ENCODE measurements at places on chromosomes 7 and 10.

- DNase-seq = no peak
Observed at GRCh38 chr10:83343676-83344075, 795.6 kb upstream of the GHITM start.

GRCh38 chr10:106111246-106111645, 1053.3 kb downstream of the SORCS1 start:
- DNase-seq = no peak

DNA sequence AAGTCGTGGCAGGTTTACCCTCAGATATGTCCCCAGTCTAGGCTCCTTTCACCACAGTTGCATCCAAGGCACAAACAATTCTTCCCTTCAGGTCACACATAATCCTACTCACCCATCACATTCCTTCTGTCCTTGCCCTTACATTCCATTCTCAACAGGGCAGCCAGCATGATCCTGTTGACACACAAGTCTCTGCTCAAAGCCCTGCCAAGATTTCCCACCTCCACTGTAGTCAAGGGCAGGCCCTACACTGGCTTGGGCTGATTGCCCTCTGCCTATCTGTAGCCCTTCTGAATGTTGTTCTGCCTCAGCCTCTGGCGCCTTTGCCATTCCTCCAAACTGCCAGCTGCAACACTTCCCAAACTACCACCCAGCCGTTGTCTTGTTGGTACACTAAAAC, 187.9 kb upstream of the AKR1E2 start:
- DNase-seq = no peak

GRCh38 chr7:69105092-69105491, 493.2 kb upstream of the AUTS2 start:
- no peak for DNase-seq

DNA sequence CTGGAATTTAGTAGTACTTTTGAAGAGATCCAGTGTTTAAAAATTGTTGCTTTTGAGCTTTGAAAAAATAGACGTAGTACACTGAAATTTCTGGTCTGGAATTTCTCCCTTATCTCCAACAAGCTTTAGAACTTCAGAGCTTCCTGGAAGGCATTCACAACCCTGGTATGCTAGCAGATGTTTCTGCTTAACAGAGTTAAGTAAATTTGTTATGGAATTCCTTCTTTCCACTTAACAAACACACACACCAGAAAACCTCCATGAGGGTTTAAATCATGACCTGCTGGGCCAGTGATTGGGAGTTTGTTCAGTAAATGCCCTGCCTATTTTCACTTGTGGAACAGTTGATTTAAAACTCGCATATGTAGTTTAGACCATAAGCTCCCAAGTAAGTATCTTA, 13.7 kb downstream of the ASB15 start:
- peak; percentile 60 for DNase-seq

- DNase-seq = no peak
Observed at GRCh38 chr7:23264916-23265458, 18.4 kb downstream of the GPNMB start.

DNA sequence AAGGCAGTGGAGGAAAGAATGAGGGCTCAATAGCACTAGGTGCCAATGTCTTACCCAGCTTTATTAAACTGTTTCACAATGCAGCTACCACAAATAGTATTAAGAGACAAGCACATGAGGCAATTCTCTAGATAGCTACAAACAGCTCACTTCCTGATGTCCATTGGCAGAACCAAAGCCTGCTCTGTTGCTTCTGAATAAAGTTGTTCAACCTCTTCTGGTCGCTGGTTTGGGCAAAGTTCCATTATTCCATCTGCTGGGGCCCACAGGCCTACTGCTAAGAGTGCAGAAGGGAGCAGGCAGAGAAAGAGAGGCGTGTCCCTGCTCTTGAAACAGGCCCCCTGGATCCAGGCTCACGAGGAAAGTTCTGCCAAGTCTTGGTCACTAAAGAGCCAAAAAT, 173.9 kb downstream of the ZNF438 start:
- no peak for DNase-seq

- DNase-seq = no peak
Observed at GRCh38 chr10:133326745-133327650, 9.7 kb downstream of the CALY start.

- no peak for DNase-seq
Observed at GRCh38 chr7:128815289-128815942, 14.8 kb upstream of the FLNC start.

- DNase-seq = no peak
Observed at GRCh38 chr7:20064181-20064970, 152.8 kb downstream of the MACC1 start.

DNA sequence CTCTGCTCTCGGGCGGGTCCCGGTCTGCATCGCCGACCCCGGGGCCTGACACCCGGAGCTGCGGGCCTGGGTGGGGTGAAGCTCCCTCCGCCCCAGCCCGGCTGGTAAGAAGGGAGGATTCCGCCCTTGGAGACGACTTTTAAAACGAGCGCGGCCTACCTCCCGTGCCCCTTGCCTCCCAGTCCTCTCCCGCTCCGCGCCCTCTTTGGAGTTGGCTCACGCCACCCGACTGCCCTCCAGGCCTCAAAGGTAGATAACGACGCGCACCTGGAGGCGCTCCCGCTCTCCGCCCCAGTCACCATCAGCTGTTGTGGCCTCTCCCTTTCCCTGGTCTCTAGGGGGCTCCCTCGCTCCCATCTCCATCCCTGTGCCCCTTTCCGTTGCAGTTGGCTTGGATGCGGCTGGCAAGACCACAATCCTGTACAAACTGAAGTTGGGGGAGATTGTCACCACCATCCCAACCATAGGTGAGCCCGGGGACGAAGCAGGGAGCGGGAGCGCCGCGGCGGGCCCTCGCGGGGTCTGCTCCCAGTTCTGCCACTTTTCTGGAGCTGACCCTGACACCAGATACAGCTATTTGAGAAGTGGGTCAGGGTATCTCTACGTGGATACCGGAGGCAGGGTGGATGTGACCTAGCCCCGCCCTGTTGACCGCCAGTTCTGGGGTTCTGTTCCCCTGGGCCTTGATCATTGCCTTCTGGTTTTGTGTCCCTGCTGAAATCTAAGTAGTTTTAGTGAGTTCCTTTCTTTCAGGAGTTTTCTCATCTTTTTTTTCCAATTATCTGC, 679 bp downstream of the ARF5 start:
- DNase-seq = peak; percentile 94

DNA sequence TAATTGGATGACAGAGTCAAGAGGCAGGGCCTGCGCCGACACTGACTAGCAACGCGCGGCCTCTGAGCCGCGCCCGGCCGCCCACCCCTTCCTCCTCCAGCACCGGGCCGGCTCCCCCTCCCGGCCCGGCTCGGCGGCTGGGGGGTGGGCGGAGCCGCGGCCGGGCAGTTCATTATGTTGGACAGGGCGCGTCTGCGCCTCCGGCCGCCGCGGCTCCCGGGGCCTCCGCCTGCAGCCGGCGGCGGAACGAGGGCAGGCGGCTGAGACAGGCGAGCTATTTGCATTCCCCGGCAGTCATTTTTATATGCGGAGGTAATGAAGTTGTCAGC, 106.7 kb downstream of the SNX10 start:
- DNase-seq = peak; percentile 97

DNA sequence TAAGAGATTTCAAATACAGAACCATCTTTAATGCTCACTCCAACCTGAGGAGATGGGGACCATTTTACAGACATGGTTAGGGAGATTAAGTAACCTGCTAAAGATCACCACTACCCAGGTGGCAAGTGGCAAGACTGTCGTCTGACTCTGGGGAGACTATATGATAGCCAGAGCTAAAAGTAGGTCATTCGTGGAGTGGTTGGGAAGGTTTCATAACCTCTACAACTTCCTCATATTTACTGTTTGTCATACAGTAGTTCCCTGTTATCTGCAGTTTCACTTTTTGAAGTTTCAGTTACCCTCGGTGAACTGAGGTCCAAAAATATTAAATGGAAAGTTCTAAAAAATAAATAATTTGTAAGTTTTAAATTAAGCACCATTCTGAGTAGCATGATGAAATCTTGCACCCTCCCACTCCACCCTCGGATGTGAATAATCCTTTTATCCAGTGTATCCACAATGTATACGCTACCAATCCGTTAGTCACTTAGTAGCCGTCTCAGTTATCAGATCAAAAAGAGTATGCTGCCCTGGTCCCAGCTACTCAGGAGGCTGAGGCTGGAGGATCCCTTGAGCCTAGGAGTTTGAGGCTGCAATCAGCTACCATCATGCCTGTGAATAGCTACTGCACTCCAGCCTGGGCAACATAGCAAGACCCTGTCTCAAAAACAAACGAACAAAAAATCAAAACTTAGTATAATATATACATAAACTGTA, 14.9 kb upstream of the LGI1 start:
- DNase-seq = no peak

DNA sequence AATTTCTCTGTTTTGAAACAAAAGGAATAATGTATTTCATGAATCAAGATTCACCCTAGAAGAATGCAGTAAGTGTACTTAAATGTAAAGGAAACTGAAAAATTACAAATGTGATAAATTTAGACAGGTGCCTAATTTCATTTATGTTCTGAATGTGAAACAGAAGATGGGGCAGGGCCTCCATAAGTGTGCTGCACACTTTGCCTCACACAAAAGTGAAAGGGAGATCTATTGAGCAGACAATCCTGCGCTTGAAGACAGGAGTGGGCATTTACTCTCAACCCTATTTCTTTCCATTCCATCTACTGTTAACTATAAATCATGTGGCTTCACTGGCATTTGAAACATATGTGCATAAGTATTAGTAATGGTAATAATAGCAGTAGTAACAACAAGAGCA, 36.2 kb downstream of the GNG11 start:
- no peak for DNase-seq

DNA sequence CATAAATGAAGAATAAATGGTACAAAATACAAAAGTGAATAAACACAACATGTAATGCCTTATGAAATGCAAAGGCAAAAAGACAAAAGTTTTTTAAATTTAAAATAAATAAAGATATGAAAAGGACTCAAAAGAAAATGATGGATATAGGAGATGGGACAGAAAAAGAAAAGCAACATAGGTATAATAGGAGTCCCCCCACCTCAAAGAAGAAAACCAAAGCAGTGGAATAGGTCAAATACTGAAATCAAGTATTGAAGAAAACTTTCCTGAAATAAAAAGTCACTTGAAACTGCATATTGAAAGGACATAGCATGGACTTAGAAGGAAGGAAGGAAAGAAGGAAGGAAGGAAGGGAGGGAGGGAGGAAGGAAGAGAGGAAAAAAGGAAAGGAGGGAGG, 110.0 kb upstream of the FAM204A start:
- DNase-seq = no peak

DNA sequence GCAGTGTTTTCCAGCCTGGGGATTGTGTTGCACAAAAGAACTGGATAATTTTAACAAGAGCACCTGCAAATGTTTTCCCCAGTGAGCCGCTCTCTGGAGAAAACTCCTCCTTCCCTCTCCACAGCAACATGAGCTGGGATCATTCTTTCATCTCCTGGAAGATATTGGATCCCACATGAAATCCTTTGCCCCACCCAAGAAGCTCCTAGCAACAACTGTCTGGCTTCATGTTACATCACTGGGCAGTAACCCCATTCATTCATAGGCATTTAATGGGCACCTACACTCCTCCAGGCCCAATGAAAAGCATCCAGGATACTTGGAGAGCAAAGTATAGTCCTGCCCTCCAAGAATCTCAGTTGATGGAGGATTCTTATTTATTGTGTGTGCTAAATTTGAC, 27.2 kb downstream of the LSM5 start:
- DNase-seq = no peak

GRCh38 chr10:116198676-116199035, 74.3 kb downstream of the GFRA1 start:
- no peak for DNase-seq

DNA sequence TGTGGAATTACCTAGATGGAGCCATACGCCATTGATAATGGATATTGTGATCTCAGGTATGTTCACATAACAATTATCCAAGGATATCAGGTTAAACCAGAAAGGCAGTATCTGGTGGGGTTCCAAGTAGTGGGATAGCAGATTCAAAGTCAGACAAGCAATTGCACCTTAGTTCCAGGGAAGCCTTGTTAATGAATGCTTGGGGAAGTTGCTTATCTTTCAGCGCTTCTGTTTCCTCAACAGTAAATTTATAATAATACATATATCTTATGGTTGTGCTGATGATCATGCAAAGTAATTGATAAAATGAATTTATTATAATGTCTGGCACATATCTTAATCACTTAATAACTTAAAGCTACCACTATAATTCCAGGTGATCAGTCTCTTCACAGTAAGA, 290.9 kb downstream of the SUGCT start:
- no peak for DNase-seq

DNA sequence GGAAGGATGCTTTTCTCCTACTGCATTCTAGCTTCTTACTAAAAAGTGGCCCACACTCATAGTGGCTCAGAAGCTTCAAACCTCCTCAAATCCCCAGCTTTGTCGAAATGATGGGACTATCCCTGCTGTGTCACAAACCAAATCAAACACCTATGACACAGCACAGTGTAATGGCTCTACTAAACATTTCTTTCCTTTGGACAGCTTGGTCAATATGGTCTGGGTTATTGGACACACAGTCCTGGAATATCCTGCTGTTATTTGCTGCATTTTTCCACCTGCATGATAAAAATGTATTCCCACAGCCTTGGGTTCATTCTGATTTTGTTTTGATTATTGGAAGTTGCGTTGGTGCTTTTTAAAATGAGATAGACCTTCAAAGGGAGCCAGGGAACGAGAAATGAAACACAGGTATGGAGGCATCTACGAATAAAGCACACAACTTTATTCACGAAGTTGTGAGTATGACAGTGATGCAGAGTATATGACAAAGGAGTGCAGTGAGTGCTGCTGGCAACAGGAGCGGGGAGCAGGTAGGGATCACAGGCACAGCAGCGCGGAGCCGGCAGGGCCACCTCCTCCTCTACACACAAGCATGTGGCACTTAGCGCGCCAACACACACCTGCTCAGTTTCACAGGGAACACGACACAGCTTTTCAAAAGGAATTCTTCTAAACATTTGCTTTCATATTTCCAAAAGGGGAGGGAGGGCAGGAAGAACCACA, 26.5 kb upstream of the AFAP1L2 start:
- DNase-seq = no peak

DNA sequence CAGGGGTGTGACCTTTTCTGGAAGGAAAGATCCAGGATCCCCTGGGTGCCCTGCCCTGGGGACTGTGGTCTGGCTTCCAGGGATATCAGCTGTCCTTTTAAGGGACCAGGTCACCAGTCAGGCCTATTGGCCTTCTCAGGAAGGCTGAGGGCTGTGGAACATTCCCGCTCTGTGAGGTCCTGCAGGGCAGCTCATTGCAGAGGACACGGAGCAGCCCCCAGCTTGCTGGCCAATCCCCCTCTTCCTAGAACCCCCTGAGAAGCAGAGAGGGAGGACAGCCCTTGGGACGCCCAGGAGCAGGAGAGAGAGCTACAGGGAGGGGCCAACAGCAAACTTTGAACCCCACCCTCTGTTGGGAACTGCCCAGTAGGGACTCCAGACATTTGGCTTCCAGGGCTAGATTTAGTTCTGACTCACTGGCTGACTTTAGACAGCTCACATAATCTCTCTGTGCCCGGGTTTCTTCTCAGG, 67.9 kb upstream of the COL13A1 start:
- DNase-seq = no peak

GRCh38 chr10:32340596-32341180, 6.3 kb downstream of the EPC1 start:
- DNase-seq = no peak

DNA sequence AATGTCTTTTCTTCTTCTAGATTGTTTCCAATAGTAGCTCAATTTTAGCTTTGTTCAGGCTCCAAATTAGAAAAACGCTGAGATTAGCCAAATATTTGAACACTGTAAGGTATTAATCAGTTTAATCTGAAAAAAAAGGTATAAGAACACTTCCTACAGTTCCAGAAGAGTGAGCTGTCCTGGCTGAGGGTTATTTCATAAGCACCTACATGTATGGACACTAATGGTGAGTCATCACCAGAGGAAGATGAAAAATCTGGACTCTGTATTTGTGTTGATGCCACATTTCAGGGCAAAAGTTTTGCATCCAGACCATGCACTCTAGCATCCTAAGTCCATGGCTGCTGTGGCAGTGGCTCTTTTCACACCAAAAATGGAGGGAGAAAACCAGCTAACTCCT, 189.5 kb downstream of the ANKRD30A start:
- DNase-seq = no peak

Data from SK-N-SH (cell line).